LoVo (cell line): ENCODE measurements at places on chromosomes 12 and 14.

- DNase-seq, result no peak
Observed at GRCh38 chr12:51009056-51009440, 17.1 kb downstream of the SLC11A2 start.

GRCh38 chr14:101215266-101215665, 311.7 kb upstream of the RTL1 start:
- no peak for DNase-seq

DNA sequence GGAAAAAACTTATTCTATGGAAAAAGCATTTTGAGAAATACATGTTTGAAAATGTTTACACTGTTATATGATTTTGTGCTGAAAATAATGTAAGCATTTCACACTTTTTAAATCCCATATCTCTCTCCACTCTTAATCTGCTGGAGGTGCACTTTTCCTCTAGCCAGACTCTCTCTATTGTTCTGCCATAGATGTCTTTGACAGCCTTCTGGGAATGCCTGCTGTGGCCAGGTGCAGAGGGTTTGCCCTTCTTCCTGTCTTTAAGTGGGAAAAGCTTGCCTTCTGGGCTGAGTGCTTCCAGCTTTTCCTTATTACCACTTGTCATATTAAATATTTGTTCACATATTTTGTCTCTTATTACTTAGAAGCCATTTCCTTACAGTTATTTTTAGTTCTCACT, 60.1 kb upstream of the PPM1H start:
- DNase-seq, result no peak

GRCh38 chr12:55818140-55818728, 393 bp downstream of the ORMDL2 start:
- no peak for DNase-seq

- DNase-seq, result no peak
Observed at GRCh38 chr14:101624536-101624935, 63.2 kb downstream of the DIO3 start.

- no peak for DNase-seq
Observed at GRCh38 chr12:89856431-89856830, 147.8 kb upstream of the ATP2B1 start.

- DNase-seq, result no peak
Observed at GRCh38 chr12:47376927-47377326, 297.2 kb upstream of the AMIGO2 start.

GRCh38 chr12:51837286-51837685, 11.2 kb downstream of the FIGNL2 start:
- no peak for DNase-seq

DNA sequence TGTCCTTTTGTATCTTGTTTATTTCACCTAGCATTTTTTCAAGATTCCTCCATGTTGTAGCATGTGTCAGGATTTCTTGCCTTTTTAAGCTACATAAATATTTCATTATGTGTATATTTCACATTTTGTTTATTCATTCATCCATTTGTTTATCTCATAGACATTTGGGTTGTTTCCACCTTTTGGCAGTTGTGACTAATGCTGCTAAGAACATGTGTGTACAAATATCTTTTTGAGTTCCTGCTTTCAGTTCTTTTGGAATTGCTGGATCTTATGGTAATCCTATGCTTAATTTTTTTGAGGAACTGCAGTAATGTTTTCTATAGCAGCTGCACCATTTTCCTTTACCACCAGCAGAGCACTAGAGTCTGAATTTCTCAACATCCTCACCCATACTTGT, 62.4 kb downstream of the SCN8A start:
- no peak for DNase-seq

GRCh38 chr12:68410018-68410660, 78.0 kb upstream of the MDM1 start:
- DNase-seq, result no peak

DNA sequence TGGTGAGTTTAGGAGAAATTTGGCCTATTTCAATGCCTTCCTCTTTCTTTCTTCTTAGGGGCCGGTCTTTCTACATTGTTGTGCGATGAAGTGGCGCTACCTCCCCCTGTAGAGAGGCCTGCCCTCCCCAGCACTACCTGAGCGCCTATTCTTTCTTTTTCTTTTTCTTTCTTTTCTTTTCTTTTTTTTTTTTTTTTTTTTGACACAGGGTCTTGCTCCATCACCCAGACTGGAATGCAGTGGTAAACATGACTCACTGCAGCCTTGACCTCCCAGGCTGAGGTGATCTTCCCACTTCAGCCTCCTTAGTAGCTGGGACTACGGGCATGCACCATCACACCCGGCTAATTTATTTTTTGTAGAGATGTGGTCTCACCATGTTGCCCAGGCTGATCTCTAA, 136.1 kb upstream of the MAX start:
- peak; percentile 47 for DNase-seq

DNA sequence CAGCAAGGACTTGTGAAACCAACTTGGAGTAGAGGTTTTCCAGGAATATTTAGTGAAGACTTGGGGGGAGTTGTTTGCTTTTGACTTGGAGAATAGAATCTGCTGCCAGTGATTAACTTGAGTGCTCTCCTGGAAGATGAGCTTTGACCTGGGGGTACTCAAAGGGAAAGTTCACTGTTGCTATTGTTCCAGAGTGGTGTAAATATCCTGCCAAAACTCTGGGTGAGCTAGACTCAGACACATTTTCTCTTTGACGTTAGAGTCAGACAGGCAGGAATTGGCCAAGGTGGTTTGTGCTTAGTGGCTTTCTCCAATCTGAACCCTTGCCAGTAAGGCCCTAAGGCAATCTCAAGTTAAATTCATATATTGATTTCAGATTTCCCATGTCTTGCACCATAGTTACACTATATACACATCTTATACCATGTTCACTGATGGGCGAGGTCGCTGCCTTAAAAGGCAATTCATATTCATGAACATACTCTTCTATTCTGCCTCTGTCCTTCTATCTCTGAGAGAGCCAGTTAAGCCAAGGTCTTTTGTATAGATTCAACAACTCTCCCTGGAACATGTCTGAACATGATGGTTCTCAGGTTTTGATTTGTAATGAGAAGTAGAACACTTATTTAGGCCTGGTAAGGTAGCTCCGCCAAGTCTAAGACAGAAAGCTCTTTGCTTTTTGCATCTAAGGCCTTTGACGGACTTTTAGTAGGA, 204.6 kb upstream of the SLC38A2 start:
- DNase-seq, result no peak

DNA sequence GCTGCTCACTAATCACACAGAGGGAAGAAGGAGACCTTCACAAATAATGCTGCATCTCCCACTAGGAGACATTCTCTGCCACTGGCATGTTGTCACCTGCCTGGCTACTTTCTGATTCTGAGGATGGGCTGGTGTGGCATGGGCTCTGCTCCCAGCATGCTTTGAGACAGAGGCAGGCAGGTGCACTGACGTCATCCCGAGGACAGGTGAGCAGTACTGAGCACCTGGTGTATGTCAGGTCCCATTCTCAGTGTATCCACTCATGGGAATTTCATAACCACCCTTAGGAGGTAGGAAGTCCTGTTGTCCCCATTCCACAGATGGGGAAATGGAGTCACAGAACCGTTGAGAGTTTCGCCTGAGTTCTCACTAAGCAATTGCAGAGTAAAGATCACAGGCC, 597.9 kb downstream of the VRK1 start:
- no peak for DNase-seq

DNA sequence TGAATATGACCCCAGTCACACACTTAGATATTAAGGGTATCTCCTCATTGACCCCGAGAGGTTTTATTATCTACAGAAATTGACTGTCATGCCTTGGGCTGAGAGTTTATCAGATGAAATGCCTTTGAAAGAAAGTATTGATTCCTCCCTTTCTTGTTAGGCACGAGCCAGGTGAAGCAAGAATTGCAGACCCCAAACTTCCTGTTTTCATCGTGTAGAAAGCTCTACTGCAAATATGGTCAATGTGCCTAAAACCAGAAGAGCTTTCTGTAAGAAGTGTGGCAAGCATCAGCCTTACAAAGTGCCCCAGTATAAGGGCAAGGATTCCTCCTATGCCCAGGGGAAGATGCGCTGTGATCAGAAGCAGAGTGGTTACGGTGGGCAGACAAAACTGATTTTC, 143.9 kb upstream of the FUT8 start:
- DNase-seq, result no peak

DNA sequence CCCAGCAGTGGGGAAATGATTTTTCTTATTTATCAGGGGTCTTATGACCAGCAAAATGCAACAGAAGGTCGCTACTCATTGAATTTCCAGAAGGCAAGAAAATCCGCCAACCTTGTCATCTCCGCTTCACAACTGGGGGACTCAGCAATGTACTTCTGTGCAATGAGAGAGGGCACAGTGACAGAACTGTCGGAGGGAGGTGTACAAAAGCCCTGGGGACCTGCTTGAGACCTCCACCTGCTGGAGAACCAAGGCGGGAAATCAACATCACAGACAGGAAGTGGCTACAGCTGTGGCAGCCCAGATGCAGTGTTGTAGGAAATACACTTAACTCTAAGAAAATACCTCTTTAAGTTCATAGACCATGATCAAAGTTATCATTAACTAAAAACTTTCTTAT, 250.9 kb upstream of the OR4E1 start:
- DNase-seq, result no peak

GRCh38 chr14:31902002-31902401, 175.1 kb upstream of the ARHGAP5 start:
- peak; percentile 70 for DNase-seq

GRCh38 chr12:120181991-120182631, 12.4 kb downstream of the GCN1 start:
- no peak for DNase-seq

GRCh38 chr14:50249136-50249775, 17.9 kb upstream of the SOS2 start:
- no peak for DNase-seq

DNA sequence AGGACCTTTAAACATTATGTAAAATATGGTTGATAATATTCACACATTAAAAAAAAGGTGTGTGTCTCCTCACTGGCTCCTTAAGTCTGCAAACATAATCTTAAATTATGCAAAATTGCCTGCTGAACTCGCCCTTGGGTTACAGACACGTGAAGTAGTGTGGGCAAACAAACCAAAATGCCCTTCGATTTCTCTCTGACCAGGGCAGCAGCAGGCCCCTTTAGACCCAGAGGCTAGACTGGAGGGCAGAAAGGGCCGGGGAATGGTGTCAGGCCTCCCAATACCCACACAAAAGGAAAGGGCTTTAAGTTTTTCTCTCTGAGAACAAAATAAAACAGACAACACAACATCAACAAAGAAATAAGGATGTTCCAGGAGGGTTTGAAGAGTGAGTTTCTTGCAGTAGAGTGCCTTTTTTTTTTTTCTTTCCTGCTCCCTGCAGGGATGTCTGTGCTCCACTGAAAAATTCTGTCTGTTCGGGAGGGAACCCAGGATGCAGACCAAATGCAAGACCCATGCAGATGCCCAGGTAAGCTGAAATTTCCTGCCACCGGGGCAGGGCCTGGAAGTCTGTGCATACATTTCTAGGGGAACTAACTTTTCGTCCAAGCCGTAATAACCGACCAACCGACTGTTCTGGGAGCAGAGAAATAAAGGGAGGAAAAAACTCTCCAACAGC, 1.7 kb downstream of the TBX3 start:
- no peak for DNase-seq

DNA sequence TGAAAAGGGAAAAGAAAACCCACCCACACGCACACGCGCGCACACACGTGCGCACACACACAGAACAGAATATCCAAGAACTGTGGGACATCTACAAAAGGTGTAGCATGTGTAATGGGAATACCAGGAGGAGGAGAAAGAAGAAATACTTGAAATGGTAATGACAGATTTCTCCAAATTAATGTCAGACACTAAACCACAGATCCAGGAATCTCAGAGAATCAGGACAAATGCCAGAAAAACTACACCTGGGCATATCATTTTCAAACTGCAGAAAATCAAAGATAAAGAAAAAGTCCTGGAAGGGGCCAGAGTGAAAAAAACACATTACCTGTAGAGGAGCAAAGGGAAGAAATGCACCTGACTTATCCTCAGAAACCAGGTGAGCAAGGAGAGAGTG, 26.5 kb downstream of the FBXL14 start:
- DNase-seq, result no peak

GRCh38 chr14:58200846-58201245, 897 bp downstream of the ACTR10 start:
- DNase-seq, result no peak
